Non-pigmented ciliary epithelial cell (primary cell): ENCODE measurements at places on chromosomes 3 and 15.

DNA sequence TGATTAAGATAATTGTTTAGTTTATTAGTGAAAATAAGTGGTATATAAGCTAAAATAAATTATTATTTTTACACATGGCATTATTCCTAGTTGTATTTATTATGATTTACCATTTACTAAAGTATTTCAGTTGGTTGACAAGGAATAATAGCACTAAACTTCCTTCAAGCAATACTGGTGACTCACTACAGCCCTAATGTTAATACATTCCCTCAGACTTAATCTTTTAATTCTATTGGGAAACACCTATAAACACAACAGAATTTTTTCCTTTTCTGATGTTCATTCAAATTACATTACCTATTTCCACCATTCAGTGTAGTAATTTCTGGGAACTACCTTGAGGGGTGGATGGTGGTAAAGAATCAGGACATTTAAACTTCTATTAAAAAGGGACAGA, 264.0 kb downstream of the TIGIT start:
- no peak for DNase-seq

DNA sequence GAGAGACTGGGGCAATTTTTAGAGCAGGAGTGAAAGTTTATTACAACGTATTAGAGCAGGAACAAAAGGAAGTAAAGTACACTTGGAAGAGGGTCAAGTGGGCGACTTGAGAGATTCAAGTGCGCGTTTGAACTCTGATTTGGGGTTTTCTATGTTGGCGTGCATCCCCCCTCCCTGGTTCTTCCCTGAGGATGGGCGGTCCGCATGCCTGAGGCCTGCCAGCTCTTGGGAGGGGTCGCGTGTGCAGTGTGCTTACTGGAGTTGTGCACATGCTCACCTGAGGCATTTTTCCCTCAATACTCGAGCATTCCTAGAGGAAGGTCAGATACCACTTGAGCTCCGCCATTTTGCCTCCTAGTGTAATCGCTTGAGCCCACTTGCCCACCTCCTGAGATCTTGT, 10.4 kb upstream of the CHAC1 start:
- DNase-seq: no peak

GRCh38 chr3:48088056-48088748, 72.0 kb upstream of the MAP4 start:
- no peak for DNase-seq

- DNase-seq: no peak
Measured at GRCh38 chr15:75647370-75648155, at the start of gene SNX33. TSS of gene SNX33 (plus strand) at chr15:75647912. CDS start at chr15:75649103, 1,191 bp downstream.

DNA sequence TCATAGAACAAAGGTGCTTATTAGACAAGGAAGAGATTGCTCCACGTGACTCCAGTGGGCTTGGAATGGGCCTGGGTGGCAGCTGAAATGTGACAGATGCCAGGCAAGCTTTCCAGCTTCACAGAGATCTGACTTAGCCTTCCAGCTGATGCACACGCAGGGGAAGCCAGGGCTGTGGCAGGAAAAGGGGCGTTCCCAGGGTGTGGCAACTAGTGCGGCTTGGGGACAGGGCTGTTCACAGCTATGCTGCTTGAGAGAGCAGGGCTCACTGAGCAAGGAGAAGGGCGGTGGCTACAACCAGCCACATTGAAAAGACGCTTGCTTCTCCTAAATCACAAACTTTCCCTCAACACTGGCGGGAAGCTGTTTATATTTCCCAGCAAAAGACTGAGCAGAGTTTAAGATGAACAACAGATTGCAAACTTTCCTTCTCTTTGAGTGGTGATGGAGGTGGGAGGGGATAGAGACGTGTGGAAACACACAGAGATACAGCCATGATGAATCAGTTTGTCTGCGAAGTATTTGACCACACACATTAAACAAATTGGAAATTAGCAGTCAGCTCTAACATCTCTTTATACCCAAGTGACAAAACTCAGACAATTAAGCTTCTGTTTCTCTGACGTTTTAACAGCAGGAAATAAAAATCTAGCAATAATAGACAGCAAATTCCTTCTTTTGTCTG, 127.5 kb downstream of the BDH1 start:
- no peak for DNase-seq

- no peak for DNase-seq
Measured at GRCh38 chr3:61821823-61822251, 260.5 kb downstream of the PTPRG start.

DNA sequence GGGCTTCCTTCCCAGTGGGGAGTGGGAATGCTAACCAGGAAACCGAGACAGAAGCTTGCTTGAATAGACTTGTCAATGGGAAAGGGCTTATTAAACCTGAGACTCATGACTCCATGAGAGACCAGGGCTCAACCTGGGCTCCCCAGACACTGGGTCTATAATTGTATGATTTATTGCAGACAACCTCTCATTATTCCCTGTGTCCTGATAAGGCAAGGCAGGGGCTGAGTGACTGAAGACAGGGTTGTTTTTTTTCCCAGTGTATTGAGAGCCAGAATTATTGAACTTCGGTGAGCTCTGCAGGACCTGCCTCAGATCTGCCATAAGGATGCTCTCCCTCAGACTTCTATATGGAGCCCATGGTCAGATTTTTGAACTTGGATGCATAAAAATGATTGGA, 79.5 kb upstream of the KLHL25 start:
- DNase-seq: no peak

DNA sequence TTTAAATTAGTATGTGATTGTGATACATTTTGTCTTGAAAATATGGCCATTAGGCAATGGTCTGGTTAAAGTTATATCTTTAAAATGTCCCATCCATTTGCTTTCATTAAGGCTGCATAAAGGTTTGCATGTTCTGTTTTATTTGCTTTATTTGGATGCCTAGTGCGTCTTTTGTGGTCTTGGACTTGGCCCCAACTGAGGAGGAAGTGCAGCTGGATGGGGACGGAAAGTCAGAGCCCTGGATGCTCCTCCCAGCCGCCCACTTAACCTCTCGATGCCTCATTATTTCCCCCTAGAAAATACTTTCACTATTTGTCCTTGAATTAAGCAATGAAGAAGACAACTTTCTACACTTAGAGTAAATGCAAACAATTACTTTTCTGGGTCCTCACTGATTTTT, 898.2 kb downstream of the MCTP2 start:
- DNase-seq: no peak

- DNase-seq: peak; percentile 28
Measured at GRCh38 chr3:57298041-57298440, 5.6 kb upstream of the ASB14 start.

GRCh38 chr3:37590328-37591079, 271.2 kb upstream of the CTDSPL start:
- no peak for DNase-seq

GRCh38 chr3:63064209-63064755, 189.1 kb upstream of the CADPS start:
- DNase-seq: no peak

DNA sequence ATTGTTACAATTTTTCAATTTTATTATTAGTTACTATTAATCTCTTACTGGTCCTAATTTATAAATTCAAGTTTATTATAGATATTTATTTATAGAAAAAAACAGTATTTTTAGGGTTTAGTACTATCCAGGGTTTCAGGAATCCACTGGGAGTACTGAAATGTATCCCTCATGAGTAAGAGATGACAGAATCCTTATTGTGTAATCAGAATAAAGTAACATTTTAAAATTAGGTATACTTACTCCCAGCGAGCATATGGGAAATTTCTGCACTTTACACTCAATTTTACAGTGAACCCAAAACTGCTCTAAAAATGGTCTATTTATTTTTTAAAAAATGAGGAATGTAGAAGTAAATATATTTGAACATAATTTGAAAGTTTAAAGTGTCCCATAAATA, 202.7 kb downstream of the CGGBP1 start:
- DNase-seq: no peak

DNA sequence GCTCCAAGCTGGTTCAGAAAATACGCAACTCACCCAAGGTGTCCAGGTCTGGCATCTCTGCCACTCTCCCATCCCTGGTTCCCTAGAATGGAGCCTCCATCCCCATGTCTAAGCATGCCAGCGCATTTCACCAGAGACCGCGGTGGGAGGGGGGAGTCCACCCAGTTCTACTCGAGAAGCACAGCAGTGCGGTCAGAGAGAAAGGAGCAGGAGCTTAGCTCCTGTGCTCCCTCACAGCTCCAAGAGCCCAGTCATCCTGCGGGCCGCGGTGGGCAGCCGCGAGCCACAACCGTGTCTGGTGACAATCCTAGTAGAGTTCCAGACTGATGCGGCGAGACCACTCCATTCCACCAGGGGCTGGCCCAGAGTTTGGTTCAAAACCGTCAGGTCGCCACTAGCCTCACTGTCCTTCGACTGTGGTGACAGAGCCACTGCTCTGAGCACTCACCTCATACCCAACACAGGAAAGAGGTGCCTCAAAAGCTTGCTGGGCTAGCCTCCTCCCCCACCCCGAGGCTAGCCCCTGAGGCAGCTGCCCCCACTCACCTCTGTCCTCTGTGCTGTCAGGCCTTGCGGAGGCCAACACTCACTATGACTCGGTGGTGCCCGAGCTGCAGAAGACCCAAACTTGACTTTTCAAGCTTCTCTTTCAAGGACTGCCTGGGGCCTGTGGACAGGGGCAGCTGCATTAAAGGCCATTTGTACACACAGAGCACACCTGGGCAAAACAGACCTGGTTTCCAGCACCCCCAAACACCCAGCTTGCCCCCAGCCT, 185.4 kb downstream of the XXYLT1 start:
- no peak for DNase-seq

DNA sequence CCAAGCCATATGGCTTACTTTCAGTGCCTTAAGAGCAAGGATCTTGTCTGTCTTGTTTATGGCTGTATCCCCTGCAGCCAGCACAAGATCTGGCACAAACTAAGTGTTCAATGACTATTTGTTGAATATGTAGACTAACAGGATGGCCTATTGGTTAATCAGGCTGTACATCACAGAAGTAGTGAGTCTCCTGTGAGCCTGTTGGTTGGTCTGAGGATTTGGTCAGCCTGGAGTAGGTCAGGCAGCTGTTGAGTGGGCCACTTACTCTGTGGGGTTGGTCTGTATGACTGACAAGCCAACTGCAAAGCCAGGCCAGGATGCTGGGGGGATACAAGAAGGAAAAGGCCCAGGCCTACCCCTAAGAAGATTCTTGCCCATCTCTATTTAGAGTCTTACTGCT, 33.4 kb upstream of the CILP start:
- DNase-seq: no peak

GRCh38 chr3:157572559-157573270, 69.5 kb upstream of the VEPH1 start:
- DNase-seq: peak; percentile 28

DNA sequence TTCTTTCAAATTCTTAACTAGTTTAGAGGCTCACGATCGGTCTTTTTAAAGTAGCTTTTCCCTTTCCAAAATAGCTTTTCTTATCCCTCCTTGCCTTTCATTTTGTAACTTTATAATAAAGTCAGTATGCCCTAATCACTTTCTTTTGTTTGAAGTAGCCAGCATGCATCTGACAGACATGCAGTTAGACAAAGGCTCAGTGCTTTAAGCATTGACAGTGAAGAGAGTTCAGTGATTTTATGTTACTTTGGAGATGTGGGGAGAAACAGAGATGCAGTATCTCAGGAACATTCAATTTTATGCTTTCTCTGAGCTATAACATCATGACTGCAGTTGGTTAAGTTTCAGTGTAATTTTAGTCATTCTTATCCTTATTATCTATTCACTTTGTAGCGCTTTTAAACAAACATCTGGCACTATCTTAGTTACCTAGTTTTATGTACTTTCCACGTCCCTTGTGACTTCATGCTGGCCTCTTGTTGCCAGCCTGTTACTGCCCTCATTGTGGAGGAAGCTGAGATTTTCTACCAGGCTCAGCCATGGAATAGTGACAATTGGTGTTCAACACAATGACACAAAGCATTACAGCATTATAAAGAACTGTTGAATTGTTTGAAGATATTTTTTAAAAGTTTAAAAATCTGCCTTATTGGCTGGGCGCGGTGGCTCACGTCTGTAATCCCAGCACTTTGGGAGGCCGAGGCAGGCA, 90.3 kb downstream of the AKAP13 start:
- no peak for DNase-seq

DNA sequence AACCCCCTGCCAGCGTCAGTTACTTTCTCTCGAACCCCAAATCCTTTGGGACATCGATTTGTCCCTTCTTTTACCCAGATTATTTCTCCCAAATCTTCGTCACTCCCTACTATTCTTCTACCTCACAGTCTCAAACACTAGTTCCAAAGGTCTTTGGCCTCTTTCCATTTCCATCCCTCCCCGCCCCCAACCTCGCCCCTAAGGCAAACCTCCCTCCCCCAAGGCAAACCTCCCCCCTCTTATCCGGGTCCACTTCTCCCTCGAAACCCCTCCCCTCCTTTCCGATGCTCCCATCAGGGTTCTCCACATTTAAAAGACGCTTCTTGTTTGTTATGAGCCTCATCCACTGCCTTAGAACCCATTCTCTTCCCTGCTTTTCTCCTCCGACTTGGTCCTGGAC, 583 bp downstream of the EAF1 start:
- no peak for DNase-seq

DNA sequence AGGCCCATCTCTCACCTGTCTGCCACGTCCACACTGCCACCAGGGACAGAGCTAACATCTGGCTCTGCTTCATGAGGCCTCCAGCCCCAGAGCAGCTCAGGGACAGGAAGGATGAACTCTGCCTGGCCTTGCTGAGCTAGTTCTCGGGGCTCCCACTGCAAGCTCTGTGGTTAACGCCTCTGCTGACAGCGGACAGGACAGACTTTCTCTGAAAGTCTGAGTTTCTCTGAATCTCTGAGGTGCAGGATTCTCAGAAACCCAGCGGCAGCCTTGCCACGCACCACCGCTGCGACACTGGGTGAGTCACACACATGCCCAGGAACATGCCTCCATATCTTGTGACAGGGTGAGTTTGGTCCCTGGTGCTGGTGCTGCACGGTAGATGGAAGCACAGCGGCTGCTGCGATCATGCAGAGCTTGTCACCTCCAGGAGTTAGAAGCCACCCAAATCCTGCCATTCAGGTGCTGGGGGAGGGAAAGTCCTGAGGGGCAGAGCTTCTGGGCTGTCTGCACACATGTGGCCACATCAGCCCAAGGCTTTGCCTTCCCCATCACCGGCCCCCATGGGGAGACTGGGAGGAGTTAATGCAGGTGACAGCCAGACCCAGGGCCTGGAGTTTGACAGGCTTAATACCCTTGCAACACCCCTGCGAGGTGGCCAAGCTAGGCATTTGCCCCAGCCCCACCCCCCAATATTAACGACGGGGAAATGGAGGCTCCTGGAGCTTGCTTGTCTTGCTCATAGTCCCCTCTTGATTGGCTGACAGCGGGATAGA, 267.0 kb downstream of the PLCL2 start:
- DNase-seq: no peak

- DNase-seq: no peak
Measured at GRCh38 chr15:101394654-101395053, 94.9 kb downstream of the PCSK6 start.

- no peak for DNase-seq
Measured at GRCh38 chr3:188417271-188417696, 263.3 kb downstream of the LPP start.

DNA sequence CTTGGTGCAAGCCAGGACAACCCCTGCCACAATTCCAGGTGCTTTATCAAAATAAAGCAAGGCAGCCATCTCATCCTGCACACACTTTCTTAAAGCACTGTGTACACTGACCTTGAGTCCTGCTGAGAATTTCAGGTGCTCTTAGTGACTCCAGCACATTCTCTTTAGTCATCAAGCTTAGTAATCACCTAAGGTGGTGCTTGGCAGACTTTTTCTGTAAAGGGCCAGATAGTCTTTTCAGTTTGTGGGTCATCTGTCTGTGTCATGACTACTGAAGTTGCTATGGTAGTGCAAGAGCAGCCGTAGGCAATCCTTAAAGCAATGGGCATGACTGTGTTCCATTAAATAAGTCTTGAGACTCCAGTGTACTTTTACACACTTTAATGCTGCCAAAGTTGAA, 36.4 kb downstream of the RIOX2 start:
- no peak for DNase-seq

- no peak for DNase-seq
Measured at GRCh38 chr3:45066109-45066801, 40.2 kb downstream of the CLEC3B start.
